ENCODE measurements at places on chromosomes 16 and 17. TPM values are rescaled to one million over a fixed set of nuclear protein-coding genes. Genes with fewer than 3 reads are reported as not detected.

ZNF750 gene
- not detected for total RNA-seq

GRCh38 chr16:68406458-68407152 is 41.7 kb downstream of the SMPD3 start:
- DNase-seq = no peak

TEKT5 gene
- total RNA-seq = not detected

GRCh38 chr16:67155295-67156142 is 4.2 kb downstream of the TRADD start:
- peak; percentile 92 for DNase-seq

DNA sequence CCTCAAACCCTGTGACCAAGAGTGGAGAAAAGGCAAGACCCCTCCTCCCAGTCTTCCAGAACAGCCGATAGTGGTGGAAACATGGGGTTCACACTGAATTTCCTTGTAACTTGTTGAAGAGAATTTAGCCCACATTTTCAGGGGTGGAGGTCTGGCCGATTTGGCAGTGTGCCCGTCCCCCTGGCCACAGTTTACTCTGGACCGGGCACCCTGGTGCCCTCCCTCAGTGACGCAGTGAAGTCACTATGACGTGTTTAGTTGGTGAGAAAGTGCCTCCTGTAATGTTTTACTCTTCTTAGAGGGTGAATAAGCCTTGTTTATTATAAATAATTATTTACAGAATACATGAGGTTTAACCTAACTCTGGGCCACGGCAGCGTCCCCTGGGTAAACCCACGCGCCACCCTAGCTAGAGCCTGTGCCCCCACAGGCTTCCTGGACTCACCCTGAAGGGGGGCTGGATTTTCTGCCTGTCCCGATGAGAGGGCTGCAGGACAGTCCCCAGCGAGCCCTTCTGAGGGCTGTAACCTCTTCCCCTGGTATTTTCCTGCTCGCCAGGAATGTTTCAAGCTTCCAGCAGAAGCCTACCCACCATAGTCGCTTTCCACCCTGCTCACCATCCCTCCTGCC is 316.9 kb downstream of the SEC14L1 start:
- DNase-seq = no peak

SBK1 gene
- total RNA-seq = 1.3 TPM

GPT2 gene
- 4.0 TPM for total RNA-seq

FBXL16 gene
- total RNA-seq = 0.34 TPM

EPOP gene
- 1.3 TPM for total RNA-seq

- no peak for DNase-seq
Measured at GRCh38 chr16:53822936-53823529, 119.1 kb downstream of the FTO start.

All from right cardiac atrium (tissue), 5 donors.